HepG2 (cell line): ENCODE measurements at places on chromosomes 5 and 9. TPM values are rescaled to one million over a fixed set of nuclear protein-coding genes. Genes with fewer than 3 reads are reported as not detected.

- no peak for DNase-seq
These were observed 15.0 kb downstream of the DCANP1 start for GRCh38 chr5:135432113-135432512.

GRCh38 chr9:22158927-22159346 is 149.8 kb upstream of the CDKN2B start:
- peak; percentile 85 for DNase-seq

DNA sequence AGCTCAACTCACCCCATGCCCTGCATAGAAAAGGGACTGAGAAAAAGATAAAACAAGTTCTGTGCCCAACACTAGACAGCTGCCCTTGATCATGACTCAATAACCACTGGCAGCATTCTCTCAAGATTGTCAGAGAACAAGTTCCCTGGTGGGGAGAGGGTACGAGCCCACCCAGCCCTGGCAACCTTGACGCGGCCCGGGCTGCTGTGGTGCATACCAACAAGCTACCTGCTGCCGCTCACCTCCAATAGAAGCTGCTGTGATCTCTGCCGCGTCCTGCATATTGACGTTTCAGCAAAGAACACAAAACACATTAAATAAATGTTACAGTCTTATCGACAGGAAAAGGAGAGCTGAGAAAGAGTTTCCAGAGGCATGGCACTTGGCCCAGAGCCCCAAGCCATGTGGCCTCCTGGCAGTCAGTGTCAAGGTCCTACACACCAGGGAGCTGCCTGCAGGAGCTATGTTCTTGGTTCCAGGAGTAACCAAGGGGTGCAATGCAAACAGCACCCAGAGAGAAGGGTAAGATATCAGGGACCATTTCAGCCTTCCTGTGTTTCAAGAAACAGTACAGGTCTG is 28.3 kb downstream of the WHRN start:
- DNase-seq, result no peak

GRCh38 chr9:112361601-112362000 is 18.3 kb upstream of the HSDL2 start:
- DNase-seq, result peak; percentile 37

DNA sequence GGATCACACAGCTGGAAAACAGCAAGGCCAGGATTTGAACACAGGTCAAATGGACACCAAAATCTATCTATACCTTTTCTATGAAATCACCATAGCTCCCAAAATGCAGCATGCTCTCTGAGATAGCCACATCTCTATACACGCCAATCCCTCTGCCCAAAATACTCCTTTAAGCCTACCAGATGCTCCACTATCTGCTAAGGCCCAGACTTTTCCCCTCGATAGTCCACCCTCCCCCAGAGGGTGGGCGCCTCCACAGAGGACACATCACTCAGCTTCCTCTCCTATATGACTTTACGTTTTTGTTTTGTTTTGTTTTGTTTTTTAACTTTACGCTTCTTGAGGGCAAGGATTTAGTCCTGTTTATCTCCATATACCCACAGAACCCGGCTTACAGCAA is 46.8 kb downstream of the MTMR12 start:
- no peak for DNase-seq

GRCh38 chr9:77817590-77818311 is 169.6 kb upstream of the GNA14 start:
- DNase-seq, result no peak

DNA sequence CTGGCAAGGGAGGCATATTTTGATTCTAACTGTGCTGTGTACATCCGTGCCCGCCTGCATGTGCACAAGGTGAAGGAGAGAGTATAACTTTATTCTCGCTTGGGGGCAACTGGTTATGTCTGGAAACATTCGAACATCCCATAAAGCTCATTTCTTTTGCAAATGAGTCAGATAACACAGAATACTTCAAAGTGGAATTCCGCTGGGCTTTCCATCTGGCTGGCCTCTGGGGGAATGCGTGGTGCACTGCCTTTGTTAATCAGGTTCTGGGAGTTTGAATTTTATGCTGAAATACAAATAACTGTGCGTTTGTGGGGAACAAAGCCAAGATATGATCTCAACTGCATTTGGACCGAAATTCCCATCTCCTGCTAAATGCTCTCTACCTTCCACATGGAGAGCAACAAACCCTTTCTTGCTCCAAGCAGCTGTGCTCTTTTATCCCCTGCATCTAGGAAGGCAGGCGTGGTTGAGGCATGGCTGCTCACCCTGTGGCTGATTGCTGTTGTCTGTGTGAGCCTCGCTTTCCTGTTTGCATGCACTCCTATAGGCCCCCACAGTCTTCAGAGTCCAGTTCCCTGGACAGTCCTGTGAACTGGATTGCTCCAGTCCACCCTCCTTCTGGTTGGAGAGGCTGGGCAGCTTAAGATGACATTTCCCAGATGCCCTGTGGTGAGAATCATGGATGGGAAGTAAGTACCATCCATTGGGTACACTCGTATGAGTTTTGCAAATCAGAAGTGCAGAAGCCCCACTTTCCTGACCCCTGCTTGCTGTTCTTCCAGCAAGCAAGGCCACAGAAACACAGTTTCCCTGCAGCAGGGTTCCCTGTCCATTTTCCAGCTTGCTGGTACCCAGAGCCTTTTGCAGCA is 82.9 kb upstream of the ALDH1B1 start:
- no peak for DNase-seq

- peak; percentile 5 for DNase-seq
These were observed 75.7 kb downstream of the PIP5K1B start for GRCh38 chr9:68780720-68781119.

- DNase-seq, result no peak
These were observed 60.1 kb upstream of the GNA14 start for GRCh38 chr9:77708064-77708815.

- DNase-seq, result no peak
These were observed 129.3 kb upstream of the EPB41L4A start for GRCh38 chr5:112548246-112548881.

DNA sequence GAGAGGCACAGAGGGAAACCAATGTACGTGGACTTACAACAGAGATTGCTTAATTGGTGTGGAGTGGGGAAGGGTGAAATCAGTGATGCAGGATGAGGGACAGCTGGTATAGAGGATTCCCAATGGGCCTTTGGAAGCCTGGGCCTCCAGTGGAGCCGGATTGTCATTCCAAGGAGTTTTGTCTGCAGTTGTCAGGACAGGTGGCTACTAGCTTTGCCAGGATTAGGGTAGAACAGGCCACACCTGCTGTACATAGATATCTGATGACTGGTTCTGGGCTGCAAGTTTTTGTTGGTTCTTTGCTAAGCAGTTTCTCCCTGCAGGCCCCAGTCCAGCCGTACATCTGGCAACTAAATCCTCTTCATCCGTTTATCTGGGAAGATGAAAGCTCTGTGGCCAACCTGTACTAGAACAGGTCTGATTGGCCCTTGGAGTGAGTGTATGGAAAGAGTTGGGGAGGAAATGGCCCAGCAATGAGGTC is 4.2 kb downstream of the SKP2 start:
- no peak for DNase-seq

DNA sequence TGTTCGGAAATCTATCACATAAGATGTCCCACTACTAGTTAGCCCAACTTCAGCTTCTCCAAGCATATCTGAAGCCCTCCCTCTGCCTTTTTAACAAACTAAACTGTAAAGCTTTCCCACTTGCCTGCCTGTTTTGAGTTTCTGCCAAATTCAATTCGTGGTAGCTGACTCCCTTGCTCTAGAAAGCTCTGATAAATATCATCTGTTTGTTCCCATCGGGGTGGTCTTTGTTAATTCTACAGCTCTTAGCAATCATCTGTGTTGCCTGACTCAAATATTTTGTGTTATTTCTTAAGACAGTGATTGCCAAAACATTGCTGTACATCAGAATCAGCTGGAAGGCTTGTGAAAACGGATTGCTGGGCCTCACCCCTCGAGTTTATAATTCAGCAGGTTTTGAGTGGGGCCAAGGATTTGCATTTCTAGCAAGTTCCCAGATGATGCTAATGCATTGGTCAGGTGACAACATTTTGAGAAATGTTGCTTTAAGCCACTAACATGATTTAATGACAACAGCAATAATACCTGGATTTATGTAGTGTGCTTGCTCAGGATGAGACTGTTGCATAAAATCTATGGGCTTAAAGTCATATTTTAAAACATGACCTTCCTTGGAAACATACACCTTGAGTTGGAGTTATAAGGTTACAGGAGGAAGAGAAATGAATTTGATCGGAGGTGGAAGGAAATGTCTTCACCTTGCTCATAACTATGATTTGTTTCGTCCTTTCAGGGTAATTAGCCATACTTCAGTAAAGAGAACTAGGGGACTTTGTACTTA is 631.9 kb downstream of the PSAT1 start:
- no peak for DNase-seq

- DNase-seq, result no peak
These were observed 144.7 kb downstream of the CFAP90 start for GRCh38 chr5:7706256-7706655.

GRCh38 chr9:106929471-106930177 is 66.7 kb downstream of the ZNF462 start:
- no peak for DNase-seq

GRCh38 chr5:17396247-17396646 is 101.8 kb upstream of the TAF11L2 start:
- no peak for DNase-seq

DNA sequence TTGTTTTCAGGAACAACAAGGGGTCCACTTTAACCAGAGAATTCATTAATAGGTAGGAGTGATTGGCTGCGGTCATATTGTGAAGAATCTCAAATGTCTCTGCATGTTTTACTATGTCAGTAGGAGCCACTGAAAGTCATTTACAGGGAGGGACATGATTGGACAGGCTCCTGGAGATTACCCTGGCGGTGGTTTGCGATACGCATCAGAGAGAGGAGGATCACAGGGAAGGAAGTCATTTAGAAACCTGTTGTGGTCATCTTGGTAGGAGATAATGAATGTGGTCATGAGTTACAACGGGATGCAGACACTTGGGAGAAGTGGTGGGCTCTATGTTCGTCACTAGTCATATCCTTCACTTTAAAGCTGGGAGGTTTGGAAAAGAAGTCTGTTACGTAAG is 262.8 kb downstream of the FAM114A2 start:
- DNase-seq, result no peak

GRCh38 chr5:41841325-41841724 is 28.9 kb downstream of the OXCT1 start:
- DNase-seq, result no peak

DNA sequence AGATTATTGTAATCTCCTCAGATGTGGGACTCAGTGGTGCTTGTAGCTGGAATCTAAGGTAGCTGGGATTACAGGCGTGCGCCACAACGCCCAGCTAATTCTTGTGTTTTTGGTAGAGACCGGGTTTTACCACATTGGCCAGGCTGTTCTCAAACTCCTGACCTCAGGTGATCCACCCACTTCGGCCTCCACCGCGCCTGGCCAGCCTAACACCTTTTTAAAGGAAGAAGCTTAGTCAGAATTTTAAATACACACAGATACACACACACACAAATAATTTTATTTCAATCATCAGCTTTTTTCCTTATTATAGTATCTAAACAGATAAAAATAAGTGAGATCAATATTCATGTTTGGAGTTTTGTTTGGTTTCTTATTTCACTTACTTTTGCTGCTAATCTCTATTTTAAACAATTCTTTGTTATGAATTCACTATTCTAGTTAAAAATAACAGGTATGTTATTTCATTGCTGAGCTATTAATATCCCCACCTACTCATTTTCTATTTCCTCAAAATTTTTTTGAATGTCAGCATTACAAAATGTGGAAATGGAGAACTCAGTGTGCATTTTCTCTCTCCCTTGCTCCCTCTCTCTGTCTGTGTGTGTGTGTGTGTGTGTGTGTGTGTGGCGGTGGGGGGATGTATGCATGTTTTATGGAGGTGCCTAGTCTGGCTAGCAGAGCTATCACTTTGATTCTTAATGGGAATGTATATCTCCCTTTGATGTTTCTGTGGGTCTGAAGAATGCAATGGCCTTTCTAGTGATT is 960.6 kb upstream of the DMAC1 start:
- no peak for DNase-seq

DNA sequence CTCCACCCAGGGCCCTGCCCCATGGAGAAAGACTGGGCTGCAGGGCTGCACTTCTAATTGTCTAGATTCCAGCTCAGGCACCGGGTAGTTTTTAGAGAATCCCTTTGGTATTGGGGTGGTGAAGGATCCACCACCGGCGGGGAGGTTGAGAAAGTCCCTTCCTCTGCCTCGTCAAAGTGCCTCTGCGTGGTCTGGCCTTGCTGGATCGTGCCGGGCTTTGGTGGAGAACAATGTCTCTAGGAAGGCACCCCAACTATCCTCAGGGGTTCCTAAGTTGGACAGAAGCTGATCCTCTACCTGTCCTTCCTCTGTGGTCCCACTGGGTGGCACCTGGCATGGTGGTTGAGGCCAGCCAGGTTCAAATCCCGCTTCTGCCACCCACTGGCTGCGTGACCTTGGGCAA is 7.3 kb upstream of the AMBP start:
- DNase-seq, result no peak

GRCh38 chr5:141649056-141649688 is 2.0 kb downstream of the FCHSD1 start:
- DNase-seq, result no peak

- no peak for DNase-seq
These were observed 83.7 kb downstream of the PDE6A start for GRCh38 chr5:149860801-149861322.

GRCh38 chr5:127925916-127926315 is 157.7 kb upstream of the SLC12A2 start:
- DNase-seq, result no peak

DNA sequence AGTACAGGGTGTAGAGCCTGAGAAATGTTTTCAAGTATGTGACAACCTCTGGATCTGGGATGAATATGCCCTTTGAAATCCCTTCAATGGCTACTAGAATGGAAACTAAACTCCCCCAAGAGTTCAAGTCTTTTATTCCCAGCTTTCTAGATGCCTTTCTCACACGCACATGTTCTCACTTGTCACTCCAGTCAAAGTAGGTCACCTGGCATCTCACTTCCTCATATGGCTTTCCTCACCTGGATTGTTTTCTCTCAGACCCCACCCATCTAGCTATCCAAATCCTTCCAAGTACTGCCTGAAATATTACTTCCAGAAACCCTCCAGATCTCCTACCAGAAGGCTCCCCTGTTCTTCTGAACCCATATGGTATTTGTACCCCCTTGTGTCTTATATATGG is 615.4 kb upstream of the KLF4 start:
- no peak for DNase-seq

DNA sequence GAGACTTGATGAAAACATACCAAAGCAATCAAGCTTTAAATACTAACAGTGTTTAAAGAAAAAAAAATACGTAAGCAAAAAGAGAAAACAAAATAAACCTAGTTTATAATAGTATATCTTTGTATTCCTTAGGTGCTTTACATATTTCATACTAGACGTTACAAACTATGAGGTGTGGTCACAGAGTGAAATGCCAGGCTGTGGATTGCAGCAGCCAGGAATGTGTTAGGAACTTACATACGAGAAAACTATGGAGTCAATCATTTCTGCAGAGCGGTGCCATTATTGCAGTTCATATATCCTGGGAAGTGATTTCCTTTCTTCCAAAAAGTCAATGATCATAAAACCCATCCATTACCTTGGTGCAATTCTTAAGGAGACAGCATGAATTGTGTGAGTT is 443.6 kb upstream of the GRAMD2B start:
- DNase-seq, result no peak

- peak; percentile 80 for DNase-seq
These were observed 81.7 kb upstream of the CPEB4 start for GRCh38 chr5:173806270-173807035.

The PCDHGC5 gene
- total RNA-seq, result not detected in 2 replicates

The MAT2B gene
- total RNA-seq, result 37.1 and 62.6 TPM in 2 replicates

The QRFP gene
- not detected in 2 replicates for total RNA-seq

The LEAP2 gene
- total RNA-seq, result 19.8 and 23.9 TPM in 2 replicates

The ECSCR gene
- not detected in 2 replicates for total RNA-seq

The CMBL gene
- 11.5 and 19.6 TPM in 2 replicates for total RNA-seq

The LTC4S gene
- total RNA-seq, result 0.35 TPM in 1 of 2 replicates, not detected in the other

The SEMA5A gene
- total RNA-seq, result not detected in 2 replicates

The PALM2AKAP2 gene
- 1.5 and 1.8 TPM in 2 replicates for total RNA-seq

The CCDC192 gene
- not detected in 2 replicates for total RNA-seq

The OBP2B gene
- total RNA-seq, result not detected in 2 replicates
